ENCODE measurements at places on chromosomes 16 and 17. TPM values are rescaled to one million over a fixed set of nuclear protein-coding genes. Genes with fewer than 3 reads are reported as not detected.

The CCL17 gene
- 3.1 TPM for total RNA-seq

The CSH2 gene
- total RNA-seq = not detected

The CNGB1 gene
- total RNA-seq = not detected

The SLC16A6 gene
- total RNA-seq = 8.2 TPM

The VWA3A gene
- total RNA-seq = not detected

The SULT1A1 gene
- total RNA-seq = 174 TPM

The CCDC154 gene
- total RNA-seq = 3.6 TPM

The PRSS22 gene
- total RNA-seq = not detected

The HOXB8 gene
- total RNA-seq = not detected

The EVPL gene
- 0.56 TPM for total RNA-seq

The NDRG4 gene
- 98.9 TPM for total RNA-seq

The CNTNAP1 gene
- 4.6 TPM for total RNA-seq

The NUPR1 gene
- 6.4 TPM for total RNA-seq

GRCh38 chr17:76569607-76570279 is 15.9 kb downstream of the ST6GALNAC2 start:
- DNase-seq = peak; percentile 82

GRCh38 chr17:32899236-32900013 is 22.5 kb upstream of the MYO1D start:
- no peak for DNase-seq

DNA sequence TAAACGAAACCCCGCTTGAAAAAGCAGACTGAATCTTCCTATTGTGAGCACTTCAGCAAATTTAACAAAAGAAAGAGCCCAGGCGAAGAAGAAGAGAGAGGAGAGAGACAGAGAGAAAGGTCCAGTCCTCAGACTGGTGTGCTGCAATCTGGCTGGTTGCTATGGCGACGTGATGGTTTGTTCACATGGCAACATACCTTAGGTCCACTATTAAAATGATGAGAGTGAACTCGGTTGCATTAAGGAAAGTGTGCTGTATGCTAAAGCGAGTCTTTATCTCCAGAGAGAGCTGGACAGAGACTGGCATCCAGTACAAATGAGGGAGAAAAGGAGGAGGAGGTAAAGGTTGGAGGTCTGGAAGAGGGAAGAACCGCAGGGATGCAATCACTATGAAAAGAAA is 271.8 kb upstream of the ZFHX3 start:
- no peak for DNase-seq

GRCh38 chr17:337866-338265 is 14.7 kb downstream of the RPH3AL start:
- peak; percentile 18 for DNase-seq

DNA sequence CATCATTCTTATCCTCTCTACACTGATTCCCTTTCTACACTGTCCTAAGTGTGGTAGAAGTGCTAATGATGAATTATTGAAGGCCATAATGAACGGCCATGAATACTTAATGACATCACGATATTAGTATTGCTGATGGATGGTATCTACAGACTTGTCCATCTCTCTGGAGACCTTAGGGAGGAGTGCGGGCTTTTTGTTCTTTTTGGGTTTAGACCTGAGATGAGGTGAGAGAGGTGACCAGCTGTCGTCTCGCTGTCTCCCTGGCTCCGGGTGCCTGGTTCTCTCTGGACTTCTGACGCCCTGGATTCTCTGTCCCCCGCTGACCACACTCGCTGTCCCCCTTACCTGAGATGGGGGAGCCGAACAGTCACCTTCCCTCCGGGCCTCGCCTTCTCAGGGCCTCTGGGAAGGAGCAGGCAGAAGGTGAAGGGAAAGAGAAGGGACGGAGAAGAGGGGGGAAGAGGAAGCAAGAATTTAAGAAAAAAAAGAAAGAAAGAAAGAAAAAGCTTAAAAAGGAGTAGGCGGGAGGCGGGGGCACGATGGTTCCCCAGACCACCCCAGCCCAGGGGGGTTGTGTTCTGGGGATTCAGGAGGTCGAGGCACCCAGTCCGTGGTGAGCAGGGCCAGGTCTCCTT is 17.1 kb downstream of the SGCA start:
- DNase-seq = no peak

DNA sequence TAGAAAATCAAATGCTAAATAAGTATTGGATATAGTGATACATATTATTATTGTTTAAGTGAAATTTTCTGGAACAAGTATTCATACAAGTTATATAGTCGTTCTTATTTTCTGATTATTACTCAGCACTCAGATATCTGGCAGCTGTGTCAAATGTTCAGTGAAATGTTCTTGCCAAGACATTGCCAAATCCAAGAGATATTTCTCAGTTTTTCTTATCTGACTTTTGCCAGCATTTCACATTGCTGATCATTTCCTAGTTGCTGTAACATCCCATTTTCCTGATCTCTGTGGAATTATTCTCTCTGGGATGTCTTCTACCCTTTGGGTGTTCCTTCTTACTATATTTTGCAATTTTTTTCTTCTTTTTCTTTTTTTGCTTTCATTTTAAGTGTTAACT is 262.3 kb downstream of the KIF2B start:
- no peak for DNase-seq

DNA sequence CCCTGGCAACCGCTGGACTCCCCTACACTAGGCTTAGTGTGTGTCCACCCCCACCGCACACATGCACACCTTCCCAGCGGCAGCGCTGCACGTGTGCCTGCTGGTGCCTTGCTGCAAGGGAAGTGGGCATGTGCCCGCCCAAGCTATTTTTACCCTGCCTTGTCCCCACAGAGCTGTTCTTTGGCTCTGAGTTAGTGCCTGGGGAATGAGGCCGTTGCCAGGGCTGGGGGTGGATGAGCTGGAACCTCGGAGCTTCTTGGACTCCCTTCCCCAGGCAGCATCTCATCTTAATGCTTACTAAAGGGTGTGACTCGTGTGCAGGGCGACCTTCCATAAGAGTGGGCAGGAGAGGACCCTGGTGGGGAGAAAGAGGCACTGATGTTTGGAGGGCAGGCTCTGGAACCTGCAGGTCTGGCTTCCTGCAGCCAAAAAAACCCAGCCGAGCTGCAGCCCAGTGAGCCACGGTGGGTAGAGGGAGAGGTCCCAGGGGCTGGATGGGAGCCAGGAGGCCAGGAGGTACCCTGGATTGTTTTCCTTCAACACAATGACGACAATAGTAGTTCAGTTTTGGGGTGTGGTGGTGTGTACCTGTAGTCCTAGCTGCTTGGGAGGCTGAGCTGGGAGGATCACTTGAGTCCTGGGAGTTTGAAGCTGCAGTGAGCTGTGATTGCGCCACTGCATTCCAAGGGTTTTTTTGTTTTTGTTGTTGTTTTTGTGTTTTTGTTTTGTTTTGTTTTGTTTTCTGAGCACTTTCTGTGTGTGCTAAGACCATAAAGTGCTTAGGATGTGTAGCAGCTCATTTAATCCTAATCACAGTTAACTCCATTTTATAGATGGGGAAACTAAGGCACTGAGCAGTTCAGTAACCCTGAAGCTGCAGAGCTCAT is 119.1 kb downstream of the RAB11FIP4 start:
- DNase-seq = peak; percentile 87

- no peak for DNase-seq
These were observed 20.1 kb downstream of the CNTNAP1 start for GRCh38 chr17:42702446-42702845.

DNA sequence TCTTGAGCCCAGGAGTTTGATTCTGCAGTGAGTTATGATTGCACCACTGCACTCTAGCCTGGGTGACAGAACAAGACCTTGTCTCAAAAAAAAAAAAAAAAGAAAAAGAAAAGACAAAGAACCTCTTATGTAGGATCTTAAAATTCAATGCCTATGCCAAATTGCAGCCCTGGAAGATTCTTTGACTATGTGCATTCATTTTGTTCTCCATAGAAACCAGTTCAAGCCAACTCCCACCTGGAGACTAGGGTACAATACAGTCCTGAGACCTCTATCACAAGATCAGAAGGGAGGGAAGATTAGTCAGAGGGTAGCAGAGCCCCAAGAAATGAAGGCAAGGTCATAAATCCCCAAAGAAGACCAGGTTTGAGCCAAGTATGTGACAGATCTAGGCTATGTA is 90.6 kb upstream of the HAS3 start:
- no peak for DNase-seq

DNA sequence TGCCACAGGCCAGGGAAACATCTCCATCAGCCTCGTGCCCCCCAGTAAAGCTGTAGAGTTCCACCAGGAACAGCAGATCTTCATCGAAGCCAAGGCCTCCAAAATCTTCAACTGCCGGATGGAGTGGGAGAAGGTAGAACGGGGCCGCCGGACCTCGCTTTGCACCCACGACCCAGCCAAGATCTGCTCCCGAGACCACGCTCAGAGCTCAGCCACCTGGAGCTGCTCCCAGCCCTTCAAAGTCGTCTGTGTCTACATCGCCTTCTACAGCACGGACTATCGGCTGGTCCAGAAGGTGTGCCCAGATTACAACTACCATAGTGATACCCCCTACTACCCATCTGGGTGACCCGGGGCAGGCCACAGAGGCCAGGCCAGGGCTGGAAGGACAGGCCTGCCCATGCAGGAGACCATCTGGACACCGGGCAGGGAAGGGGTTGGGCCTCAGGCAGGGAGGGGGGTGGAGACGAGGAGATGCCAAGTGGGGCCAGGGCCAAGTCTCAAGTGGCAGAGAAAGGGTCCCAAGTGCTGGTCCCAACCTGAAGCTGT is 3.4 kb downstream of the NXPH3 start:
- no peak for DNase-seq

- DNase-seq = no peak
These were observed 460 bp upstream of the SLC13A2 start for GRCh38 chr17:28472871-28473497.

DNA sequence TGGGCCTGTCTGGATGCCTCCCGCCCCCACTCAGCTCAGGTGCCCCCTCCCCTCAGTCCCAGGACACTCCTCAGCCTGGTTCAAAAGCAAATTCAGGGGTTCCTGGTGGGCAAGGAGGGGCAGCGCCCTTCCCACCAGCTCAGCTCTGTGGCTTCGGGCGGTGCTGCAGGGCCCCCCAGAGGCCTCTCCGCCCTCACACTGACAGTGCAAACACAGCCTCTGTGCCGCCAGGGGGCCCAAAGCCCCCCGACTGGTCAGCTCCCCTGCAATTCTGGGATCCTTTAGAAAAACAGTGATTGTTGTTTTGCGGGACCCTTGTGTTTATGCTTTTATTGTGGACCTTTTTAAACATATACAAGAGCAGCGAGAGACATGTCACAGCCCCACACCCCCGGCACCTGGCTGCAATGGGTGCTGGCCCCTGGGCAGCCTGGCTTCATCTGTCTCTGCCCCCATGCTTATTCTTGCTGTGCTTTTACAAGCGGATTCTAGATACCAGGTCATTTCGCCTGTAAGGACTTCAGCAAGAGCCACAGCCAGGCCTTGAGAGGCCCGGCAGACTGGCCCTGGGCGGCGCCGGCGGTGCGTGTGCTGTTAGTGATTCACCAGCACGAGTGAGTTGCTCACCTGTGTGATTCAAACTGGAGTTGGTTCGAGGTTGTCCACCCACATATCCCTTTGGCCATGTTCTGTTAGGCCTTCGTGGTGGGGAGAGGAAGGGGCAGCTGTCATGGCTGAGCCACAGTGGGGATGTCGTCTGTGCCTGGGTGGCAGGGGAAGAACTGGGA is 21.2 kb downstream of the ZNF469 start:
- no peak for DNase-seq

GRCh38 chr17:50029185-50029584 is 26.7 kb upstream of the ITGA3 start:
- no peak for DNase-seq

- no peak for DNase-seq
These were observed 281.4 kb downstream of the BCAS3 start for GRCh38 chr17:60959011-60959410.

GRCh38 chr17:28133562-28133970 is 91.1 kb downstream of the NLK start:
- no peak for DNase-seq

DNA sequence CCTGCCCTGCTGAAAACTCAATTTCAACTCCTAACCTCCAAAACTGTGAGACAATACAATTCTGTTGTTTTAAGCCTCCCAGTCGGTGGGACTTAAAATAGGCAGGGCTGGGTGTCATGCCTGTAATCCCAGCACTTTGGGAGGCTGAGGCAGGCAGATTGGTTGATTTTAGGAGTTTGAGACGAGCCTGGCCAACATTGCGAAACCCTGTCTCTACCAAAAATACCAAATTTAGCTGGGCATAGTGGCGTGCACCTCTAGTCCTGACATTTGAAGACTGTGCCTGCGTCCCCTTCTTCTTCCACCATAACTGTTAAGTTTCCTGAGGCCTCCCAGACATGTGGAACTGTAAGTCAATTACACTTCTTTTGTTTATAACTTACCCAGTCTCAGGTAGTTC is 36.0 kb upstream of the ATF7IP2 start:
- peak; percentile 12 for DNase-seq

- DNase-seq = no peak
These were observed 60.1 kb upstream of the DYNLRB2 start for GRCh38 chr16:80480664-80481063.
